Activated CD8-positive, alpha-beta memory T cell treated with anti-CD3 and anti-CD28 coated beads for 48 hours (primary cell): ENCODE measurements at places on chromosomes 12 and 14.

DNA sequence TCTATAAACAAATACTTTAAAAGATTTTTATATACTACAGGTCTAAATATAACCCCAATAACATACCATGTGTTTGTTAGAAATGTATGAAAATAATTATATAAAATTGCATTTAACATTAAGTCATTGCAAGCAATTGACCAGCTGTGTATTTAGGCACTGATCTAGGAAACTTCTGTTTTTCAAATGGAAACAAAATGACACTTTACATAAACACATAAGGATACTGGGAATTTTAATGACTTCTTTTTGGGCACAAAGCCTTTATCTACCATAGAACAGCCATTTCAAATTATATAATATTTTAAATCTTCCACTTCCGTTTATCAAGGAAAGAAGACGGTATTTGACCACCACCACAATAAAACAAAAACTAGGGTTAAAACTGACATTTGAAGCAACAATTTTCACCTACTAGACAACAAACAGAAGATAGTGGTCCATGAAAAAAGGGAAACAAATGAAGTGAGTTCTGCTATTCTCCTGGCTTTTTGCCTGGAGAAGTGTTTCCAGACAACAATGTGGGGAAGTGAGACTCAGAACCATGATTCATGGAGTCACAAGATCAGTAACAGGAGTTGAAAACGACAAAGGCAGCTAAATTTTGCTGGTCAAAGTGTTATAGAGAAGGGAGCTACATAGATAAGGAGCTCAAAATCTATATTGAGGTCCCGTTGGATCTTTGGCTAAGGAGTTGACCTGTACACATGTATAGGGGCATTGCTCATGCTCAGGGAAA is 475.1 kb downstream of the TRHDE start:
- no peak for DNase-seq

- no peak for DNase-seq
These were observed 6.5 kb downstream of the ZBTB1 start for GRCh38 chr14:64510825-64511671.

GRCh38 chr12:16611146-16611545 is 5.2 kb upstream of the LMO3 start:
- DNase-seq, result no peak

GRCh38 chr14:91398707-91399106 is 18.9 kb downstream of the CCDC88C start:
- DNase-seq, result no peak

- no peak for DNase-seq
These were observed 476.3 kb downstream of the LRIG3 start for GRCh38 chr12:58443981-58444371.

DNA sequence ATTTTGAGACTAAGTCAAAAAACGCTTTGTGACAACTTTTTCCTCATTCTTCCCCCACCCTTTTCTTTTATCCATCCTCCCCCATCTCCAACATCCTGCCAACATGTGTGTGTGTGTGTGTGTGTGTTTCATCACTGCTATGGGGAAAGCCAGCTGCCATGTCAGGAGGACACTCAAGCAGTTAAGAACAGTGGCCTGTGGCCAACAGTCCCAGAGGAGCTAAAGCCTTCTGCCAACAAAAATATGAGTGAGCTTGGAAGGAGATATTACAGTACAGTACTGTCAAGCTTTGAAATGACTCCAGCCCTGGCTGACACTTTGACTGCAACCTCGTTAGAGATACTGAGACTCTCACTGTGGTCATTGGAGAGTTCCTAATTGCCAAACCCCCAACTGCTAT is 5.0 kb upstream of the CSRP2 start:
- DNase-seq, result no peak

DNA sequence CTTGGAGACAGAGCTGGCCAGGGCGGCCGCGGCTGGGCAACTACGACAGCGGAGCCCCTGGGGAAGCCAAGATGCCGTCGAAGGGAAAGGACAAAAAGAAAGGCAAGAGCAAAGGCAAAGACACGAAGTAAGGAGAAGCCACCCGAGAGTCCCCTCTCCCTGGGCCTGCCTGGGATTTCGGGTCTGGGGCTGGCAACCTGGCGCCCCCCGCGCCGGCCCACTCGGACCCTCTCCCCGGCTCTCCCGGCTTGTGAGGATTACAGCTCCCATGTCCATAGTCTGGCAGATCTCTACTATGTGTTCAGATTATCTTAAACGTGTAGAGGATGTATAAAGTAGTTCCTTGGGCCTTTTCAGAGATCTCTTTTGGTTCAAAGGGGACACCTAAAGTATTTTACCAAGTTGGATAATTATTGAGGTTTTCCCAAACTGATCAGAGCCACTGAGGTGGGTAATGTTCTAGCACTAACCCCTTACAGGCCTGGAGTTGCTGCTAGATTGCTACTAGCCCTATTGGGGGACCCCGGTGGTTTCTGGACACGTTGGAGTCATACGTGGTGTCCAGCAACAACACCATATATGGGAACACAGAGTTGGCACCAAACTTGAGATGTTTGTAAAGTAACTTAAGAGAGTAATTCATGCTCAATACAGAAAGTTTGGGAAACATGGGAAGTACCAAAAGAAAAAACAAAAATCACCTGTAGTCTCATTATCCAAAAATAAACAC is 424 bp downstream of the BBOF1 start:
- no peak for DNase-seq

GRCh38 chr14:77682158-77682553 is 25.7 kb downstream of the ALKBH1 start:
- no peak for DNase-seq

DNA sequence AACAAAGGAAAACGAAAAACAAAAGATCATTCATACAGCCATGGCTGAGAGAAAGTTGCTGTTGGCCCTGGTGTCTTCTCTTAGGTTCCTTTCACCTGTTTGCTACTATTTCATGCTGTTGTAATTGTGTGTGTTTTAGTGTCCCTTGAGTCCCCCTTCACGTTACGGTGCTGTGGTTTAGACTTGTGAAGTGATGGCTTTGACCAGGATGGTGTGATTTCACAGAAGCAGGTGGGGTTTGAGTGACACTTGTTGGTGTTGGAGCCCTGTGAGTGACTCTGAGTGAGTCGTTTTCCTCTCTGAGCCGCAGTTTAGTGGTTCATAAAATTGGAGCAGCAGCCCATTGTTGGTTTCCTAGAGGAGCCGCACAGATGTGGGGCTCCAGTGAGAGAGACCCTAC is 635.4 kb downstream of the VRK1 start:
- no peak for DNase-seq

- DNase-seq, result no peak
These were observed 164.9 kb downstream of the ANO4 start for GRCh38 chr12:100959481-100959880.

DNA sequence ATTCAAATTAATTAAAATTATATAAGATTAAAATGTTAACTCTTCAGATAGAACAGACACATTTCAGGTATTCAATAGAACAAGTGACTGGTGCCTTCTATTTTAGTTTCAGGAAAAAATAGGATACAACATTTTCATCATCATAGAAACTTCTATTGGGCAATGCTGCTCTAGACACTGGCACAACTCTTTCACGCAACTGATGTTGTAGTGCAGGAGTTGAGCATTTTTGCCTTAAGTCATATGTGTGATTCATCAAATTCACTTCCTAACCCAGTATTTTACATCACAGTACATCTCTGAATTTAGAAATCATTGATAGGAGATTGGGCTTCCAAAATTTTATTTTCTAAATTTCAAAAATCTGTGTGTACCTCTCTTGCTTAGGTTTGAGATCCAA is 215.4 kb upstream of the DIO2 start:
- DNase-seq, result no peak

- no peak for DNase-seq
These were observed 22.8 kb upstream of the RPLP0 start for GRCh38 chr12:120223458-120224303.

- DNase-seq, result no peak
These were observed 17.3 kb upstream of the KLRB1 start for GRCh38 chr12:9625019-9625418.

- DNase-seq, result no peak
These were observed 770 bp downstream of the ABHD4 start for GRCh38 chr14:22598896-22599244.

GRCh38 chr12:67593041-67593440 is 55.5 kb upstream of the DYRK2 start:
- DNase-seq, result no peak

DNA sequence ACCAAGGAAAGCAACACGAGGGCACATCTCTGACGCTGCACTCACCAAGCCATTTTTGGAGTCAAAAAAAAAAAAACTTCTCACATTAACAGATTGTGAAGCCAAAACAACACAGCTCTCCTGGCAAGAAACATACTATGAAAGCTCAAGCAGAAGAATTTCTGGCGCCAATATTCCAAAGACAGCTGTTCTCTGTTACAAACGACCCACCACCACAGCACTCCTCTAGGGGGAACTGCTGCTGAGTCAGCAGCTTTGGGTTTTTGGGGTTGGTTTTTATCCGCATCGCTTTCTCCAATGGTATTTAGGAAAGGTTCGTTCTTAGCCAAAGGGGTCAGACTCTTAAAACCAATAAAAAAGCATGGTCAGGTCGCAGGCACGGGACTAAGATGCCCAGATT is 379.4 kb downstream of the RPS29 start:
- DNase-seq, result no peak

DNA sequence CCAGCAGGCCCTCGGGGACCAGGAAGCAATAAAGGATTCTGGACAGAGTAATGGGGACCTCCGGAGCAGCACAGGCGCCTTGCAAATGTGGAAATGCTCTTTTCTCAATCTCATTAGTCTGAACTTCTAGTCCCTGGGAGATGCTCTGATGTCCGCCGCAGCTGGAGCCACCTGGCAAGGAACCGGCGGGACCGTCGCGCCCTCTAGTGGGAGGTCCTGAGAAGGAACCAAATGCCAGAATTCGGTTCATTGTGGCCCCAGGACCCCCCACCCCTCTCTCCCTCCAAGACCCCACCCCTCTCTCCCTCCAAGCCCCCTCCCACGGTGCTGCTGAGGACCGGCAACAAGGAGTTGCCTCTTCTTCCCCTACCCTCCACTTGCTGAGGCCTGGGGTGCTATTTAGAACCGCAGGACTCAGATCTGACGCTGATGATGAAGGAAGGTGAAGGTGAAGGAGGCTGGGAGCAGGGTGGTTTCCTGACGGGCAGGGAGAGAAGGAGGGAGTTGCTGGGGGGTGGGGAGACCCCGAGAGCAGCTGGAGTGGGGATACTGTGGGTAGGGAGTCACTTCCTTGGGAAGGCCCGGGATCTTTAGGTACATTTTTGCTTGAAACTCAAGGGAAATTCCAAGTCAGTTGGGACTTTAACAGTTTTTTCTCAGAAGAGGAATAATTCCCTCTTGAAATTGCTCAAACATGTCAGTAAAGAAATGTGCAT is 42.5 kb downstream of the SMIM41 start:
- DNase-seq, result peak; percentile 23

DNA sequence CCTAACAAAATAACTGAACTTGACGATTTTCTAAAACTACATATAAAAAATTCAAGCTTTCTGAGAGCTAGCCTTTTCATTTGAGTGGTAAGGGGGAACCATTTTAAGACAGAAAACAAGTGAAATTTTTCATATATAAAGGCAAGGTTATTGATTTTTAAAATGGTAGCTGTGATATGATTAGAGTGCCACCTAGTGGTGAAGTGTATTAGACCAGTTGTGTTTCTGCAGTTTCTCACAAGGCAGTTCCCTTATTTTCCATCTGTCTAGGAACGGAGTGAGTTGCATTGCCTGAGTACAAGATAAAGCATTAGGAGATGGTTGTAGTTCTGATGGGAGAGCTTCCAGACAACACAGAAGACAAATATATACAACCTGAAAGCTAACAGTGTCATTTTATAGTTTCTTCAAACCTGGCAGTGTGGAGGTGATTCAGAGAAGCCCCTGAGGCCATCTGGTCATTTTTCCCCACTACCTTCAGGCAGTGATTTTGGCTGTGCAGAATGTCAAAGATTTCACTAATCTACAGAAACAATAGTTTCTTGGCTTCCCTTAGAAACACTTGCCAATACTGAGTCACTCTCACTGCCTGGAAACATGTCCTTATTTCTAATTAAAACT is 180.8 kb downstream of the C12orf50 start:
- no peak for DNase-seq
